ENCODE measurements at places on chromosomes 13 and 19.

- no peak for DNase-seq
Observed at GRCh38 chr13:76523740-76524340, 362.4 kb downstream of the KCTD12 start.

- no peak for DNase-seq
Observed at GRCh38 chr13:49836516-49836915, 44.0 kb upstream of the KPNA3 start.

GRCh38 chr19:54391589-54392061, 23.6 kb upstream of the TTYH1 start:
- DNase-seq, result no peak

- DNase-seq, result no peak
Observed at GRCh38 chr13:23672616-23673015, 102.4 kb downstream of the TNFRSF19 start.

- DNase-seq, result no peak
Observed at GRCh38 chr19:33941133-33941532, 144.5 kb downstream of the KCTD15 start.

DNA sequence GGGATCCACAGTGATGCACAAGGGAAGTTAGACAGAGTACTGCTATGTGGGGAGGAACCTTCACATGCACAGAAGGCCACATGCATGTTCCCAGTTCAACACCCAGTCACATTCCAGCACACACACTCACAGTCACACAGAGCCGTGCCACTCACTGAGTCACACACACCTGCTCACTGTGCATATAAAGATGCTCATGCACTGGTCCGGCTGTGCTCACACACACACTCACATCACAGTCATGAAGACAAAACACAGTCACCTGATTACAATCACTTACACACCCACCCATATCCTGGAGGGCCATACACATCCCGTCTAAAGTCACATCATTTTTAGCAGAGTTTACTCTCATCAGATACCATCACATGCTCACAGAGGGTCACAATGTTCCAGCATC, 478 bp downstream of the CLC start:
- DNase-seq, result no peak

DNA sequence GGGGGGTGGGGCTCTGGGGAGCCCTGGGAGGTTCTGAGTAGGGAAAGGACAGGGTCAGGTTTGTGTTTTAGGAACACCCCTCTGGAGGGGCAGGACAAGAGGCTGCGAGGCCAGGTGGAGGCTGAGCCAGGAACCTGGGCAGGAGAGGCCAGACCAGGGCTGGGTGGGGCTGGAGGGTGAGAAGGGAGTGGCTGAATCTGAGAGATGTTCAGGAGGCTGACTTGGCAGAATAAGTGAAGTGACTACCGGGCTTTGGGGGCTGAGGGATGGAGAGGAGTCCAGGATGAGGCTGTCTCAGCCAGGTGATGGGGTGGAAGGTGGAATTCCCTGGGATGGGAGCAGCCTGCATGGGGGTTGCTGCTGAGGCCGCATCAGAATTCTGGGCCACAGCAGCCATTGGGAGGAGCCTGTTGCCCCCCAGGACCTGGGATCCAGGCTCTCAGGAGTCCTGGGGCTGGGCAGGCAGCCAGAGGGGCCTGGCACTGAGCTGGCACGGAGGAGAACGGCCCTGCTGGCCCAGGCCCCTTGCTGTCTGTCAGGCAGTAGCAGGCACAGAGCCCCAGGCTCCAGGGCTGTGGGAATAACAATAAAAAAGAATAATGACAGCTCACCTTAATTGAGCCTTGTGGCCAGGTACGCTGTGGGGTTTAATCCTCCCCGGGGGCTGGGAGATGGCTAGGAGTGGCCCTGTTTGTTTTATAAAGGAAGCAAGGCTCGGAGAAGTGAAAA, 3.3 kb downstream of the PPP5C start:
- DNase-seq, result no peak

DNA sequence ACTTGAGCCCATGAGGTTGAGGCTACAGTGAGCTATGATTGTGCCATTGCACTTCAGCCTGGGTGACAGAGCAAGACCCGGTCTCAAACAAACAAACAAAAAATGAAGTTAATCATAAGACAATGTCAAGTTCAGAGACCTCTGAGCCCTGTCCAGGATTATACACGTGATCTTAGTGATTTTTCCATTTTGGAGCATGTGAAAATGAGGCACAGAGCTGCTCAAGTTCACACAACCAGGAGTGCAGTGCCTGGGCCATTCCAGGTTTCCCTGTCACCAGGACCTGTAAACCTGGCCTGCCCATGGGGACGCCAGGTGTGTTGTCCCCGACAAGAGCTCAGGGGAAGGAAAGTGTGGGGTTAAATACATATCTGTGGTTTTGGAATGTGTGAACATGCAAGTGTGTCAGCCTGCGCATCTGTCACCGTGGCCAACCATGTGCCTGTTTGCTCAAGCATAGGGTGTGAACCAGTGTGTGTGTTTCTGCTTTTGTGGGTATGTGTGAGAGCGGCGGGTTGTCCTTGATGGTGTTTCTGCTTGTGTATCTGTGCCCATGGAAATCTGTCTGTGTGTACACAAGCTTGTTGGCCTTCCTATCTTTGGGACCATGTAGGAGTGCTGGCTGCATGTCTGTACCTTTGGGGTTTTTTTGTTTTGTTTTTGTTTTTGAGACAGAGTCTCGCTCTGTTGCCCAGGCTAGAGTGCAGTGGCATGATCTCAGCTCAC, 1.5 kb upstream of the FXYD1 start:
- DNase-seq, result no peak

DNA sequence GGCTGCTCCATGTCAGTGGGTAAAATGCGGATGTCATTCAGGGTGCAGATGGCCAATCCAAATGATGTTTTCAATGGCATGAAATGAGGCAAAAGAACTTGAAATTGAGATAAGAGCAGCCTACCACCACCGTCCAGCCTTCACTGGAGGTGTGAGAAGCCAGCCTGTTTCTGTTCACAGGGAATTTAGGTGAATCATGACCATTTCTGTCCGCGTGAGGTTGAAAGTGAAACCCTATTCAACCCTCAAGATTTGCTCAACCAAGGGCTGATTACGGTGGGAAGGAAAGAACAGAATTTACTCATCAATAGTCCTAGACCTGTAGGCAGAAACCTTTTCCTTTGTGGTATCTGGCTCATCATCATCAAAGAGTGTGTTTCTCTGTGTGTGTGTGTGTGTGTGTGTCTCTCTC, 370.7 kb downstream of the COG6 start:
- peak; percentile 28 for DNase-seq

DNA sequence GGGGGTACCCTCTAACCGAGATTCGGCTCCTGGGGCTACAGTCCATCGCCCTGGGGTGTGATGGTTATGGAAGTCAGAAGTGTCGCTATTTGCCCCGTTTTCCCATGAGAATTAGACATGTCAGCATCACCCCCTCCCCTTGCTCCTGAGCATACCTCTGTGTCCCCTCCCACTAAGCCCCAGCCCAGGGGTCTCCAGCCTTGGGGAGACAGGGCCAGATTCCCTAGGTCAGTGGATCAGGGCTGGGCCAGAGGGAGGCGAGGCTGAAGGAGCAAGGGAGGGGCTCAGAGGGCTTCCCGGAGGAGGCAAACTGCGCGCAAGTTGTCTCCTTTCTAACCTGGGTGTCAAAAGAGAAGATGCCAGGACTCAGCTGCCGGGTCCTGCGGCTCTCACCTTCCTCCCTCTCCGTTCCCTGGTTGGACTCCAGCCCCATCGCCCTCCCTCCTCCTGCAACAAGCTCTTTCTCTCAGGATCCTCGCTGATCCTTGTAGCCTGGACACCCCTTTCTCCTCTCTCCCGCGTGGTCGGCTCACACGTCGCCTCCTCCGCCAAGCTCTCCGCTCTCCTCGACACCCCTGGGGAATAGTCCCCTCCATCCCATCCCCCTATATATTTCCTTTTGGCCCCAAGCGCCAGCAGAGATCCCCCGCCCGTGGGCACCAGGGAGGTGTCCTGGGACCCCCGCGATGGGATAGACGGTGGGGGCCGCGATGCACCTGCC, 459 bp upstream of the TMEM59L start:
- DNase-seq, result no peak

GRCh38 chr19:27824108-27824507, 1388.8 kb downstream of the UQCRFS1 start:
- DNase-seq, result no peak

- DNase-seq, result no peak
Observed at GRCh38 chr19:35518313-35518712, 4.9 kb upstream of the DMKN start.

DNA sequence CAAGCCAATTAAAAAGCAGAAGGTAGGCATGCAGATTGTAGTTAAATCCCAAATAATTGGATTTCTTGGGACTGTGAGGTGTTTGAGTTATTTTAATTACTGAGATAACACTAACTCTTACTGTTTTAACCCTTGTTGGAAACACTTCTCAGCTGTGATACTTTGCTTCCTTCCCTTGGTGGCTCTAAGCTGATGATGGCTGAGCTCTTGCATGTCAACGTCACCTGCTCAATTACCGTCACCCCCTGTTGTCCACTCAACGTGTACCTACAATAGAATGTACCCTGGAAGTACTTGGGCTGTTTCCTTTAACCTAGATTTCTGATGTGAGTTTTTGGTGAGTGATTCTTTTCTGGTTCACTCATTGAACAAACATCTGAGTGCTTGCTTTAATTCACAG, 303.4 kb downstream of the SLC7A1 start:
- DNase-seq, result no peak

DNA sequence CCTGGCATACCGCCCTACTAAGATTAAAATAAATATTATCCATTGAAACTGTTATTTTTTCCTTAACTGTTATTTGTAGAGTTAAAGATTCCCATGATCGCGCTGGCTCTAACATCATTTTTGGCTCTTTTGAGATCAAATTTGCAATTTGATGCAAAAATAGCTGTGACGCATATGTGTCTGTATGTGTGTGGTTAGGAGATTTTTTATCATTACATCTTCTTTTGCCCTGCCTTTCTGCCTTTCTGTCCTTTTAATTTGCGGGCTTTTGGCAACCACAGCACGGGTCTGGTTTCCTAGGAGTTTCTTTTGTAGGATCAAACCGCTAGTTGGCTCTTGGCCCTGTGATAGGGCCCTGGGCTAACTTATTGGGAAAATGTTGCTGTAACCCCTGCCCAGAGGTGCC, 37.3 kb upstream of the ALOX5AP start:
- DNase-seq, result no peak

- no peak for DNase-seq
Observed at GRCh38 chr19:15452111-15453047, 2.6 kb upstream of the WIZ start.

DNA sequence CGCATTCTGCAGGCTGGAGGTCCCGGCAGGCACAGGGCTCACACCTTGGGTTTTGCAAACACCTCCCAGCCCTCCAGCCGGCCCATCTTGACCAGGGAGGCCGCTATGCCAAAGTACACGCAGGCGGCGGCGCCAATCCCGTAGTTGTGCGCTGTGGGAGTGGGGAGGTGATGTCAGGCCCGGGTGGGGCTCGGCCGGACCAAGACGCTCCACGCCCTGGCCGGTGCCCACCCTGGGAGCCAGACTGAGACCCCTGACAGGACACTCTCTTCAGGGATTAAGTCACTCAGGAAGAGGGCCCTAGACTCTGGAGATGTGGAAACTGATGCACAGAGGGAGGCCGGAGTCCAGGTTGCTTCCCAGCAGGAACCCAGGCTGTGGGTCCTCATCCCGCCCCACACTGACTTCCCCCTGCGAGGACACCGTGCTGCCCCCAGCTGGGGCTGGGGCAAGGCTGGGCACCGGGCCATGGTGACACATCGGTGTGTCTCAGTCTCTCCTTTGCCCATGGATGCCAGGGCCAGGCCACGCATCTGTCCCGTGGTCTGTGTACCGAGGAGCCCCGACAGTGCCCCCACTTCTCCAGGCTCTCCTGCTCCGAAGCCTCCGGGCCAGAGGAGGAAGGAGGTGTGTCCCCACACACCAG, 8.8 kb downstream of the NDUFA11 start:
- DNase-seq, result no peak

GRCh38 chr19:4391701-4392483, 8.5 kb downstream of the SH3GL1 start:
- no peak for DNase-seq

DNA sequence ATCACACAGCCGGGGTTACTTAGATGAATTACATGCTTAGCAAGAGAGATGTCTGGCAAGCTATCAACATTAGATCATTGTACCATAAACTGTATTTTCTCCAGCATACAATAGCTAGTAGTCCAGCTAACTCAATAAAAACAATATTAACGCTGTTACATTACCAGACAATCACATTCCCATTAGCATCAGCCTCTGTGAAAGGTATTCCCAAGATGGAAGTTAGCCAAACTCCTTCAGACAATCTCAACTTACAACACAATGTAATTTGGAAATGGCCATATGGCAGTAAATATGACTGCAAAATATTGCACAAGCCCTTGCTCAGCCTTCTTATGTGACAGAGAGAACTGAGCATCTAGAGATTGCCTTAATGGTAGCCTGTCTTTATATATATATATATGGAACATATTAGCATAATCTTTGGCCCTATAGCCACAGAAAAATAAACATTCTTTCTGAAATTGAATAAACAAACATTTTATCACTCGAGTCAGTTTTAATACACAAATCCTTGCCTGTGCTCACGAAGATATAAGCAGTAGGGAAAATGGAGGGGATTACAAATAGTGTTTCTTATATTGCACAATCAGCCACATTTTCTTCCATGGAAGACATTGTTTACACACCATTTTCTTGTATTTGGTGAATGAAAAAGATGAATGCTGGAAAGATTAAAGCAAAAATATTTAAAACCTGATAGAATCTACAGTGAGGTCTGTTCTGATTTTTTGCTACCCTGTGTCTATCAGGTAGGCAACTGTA, 1060.5 kb downstream of the DIAPH3 start:
- DNase-seq, result no peak

DNA sequence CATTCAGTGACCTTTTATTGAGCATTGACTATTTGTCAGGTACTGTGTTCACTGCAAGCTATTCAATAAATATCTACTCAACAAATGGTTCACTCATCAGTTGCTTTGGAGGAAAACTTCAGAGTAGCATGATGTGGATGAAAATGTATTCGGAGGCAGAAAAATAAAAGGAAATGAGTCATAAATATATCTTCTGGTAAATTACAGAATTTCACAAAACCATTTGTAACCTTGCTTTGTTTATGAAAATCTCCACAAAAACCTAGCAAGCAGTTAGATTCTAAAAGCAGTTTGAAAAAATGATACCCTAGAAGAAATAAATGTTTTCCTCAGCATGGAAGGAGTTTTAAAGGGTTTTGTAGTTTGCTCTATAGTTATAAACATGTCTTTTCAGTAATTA, 399.6 kb downstream of the LMO7 start:
- no peak for DNase-seq

- DNase-seq, result no peak
Observed at GRCh38 chr19:35862528-35862927, 5.8 kb downstream of the KIRREL2 start.

DNA sequence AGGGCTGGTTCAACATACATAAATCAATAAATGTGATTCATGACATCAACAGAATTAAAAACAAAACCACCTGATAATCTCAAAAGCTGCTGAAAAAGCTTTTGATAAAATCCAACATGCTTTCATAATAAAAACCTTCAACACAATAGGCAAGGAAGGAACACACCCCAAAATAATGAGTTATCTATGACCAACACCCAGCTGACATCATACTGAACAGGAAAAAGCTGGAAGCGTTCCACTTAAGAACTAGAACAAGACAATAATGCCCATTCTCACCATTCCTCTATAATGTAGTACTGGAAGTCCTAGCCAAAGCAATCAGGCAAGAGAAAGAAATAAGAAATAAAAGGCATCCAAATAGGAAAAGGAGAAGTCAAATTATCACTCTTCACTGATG, 116.2 kb upstream of the FREM2 start:
- DNase-seq, result no peak

GRCh38 chr19:58538257-58539168, 5.4 kb upstream of the TRIM28 start:
- DNase-seq, result no peak
